ENCODE measurements at places on chromosomes 11 and 22.

DNA sequence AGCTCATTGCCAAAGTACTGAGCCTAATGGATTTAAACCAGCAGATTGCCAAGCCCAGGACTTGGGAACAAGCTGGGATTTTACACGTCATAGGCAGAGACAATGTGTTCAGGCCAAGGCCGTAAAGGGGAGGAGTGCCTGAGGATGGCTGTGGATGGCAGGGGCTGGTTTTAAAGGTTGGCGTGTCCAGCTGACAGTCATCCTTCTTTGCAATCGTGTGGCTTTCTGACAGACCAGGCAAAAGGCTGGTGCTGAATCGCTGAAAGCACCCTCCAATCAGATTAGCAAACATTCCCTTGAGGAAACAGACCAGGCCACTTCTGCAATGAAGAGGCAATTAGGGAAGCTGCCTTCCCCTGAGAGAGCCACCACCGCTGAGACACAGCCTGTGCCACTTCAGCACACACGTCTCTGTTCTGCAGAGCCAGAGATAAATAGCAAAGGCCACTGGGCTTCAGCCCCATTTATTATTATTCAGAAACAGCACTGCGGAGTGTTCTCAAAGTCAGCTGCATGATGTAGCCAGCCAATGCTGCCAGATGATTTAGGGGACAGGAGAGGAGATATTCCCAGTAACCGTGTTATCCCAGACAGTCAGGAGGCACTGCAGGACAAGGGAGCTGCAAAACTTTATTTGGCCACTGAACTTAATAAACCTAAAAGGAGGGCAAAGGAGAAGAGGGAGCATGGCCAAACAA, 54.2 kb upstream of the CSNK2A3 start:
- no peak for DNase-seq

- no peak for DNase-seq
Measured at GRCh38 chr11:64320556-64320955, 2.6 kb downstream of the PRDX5 start.

DNA sequence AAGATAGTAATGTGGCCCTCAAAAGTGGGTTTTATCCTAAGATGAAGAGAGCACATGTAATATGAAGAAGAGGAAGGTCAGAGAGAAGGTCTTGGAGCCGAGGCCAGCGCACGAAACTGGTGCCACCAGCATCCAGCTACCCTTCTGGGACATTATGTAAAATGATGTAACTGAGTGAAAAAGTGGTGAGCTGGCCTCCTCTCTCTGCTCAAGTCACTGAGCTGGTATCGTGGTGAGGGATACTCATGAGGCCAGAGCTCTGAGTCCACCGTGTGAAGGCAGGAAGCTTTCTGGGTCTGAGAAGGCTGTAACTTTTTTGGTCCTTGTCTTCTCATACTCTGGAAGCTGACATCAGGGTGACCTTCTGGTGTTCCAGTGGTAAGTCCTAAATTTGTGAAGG, 25.1 kb downstream of the RNF185 start:
- DNase-seq = peak; percentile 55

DNA sequence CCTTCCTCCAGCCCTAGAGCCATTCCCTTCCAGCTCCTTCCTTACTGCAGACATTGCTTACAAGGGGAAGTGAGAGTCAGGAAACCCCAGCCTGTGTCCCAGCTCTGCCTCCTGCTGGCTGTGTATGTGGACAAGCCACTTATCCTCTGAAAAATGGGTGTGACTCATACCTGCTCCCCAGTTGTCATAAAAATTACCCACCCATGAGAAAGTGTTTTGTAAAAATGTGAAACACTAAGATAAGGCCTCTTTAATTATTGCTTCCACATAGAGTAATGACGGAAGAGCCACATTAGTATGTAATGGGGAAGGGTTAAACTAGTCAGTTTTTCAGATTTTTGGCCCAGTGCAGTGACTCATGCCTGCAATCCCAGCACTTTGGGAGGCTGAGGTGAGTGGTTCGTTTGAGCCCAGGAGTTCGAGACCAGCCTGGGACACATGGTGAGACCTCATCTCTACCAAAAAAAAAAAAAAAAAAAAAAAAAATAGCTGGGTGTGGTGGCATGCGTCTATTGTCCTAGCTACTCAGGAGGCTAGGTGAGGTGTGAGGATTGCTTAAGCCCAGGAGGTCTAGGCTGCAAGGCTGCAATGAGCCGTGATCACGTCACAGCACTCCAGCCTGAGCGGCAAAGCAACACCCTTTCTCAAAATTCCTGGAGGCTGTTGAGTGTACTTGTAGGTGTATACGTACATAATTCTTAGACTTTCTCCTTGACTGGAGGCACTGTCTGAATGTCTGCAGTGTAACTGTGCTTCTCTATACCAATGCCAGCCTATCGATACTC, 84.9 kb downstream of the CTTN start:
- peak; percentile 23 for DNase-seq

- DNase-seq = no peak
Measured at GRCh38 chr11:65124480-65125196, 2.5 kb downstream of the MRPL49 start.

DNA sequence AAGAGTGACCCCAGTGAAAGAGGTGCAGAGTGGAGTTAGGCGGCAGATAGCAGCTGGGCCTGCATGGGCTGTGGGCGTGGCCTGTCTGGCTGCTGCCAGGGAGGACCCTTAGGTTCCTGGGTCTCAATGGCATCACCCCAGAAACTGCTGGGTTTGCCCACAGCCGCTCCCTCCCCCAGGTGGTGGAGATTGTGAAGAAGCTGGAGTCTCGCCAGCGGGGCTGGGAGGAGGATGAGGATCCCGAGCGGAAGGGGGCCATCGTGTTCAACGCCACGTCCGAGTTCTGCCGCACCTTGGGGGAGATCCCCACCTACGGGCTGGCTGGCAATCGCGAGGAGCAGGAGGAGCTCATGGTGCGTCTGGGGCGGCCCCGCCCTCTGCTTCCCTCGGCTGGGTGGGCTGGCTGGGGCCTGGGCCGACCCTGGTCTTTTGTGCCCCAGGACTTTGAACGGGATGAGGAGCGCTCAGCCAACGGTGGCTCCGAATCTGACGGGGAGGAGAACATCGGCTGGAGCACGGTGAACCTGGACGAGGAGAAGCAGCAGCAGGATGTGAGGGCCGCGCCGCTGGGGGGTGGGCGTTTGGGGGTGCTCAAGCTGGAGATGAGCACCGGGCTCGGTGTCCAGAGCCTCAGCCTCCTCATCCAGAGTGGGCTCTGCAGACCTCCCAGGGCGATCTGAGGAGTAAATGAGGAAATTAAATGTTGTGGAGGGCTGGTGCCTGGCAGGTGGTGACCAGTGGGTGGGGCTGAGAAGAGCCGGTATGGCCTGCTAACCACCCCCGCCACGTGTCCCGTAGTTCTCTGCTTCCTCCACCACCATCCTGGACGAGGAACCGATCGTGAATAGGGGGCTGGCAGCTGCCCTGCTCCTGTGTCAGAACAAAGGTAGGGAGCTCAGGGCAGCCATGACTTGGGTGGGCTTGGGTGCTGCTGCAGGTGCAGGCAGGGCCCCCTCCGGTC, 15.0 kb downstream of the SART1 start:
- no peak for DNase-seq

DNA sequence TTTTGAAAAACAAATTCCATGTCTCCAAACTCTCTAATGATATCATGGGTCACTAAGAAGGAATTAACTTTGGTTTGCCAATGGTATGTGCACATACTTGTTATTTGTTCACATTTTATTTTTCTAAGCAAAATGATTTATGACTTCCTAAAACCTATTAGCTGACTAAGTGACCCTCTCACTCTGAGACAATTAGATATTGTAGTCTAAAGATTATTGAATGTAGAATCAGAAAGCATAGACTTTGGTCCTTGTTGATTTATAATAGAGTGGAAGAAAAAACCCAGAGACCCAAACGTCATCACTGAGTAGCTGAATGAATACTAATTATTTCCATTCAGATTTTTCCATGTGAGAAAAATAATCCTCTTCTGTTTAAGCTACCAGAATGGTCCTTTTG, 243.5 kb upstream of the ANO3 start:
- peak; percentile 74 for DNase-seq

DNA sequence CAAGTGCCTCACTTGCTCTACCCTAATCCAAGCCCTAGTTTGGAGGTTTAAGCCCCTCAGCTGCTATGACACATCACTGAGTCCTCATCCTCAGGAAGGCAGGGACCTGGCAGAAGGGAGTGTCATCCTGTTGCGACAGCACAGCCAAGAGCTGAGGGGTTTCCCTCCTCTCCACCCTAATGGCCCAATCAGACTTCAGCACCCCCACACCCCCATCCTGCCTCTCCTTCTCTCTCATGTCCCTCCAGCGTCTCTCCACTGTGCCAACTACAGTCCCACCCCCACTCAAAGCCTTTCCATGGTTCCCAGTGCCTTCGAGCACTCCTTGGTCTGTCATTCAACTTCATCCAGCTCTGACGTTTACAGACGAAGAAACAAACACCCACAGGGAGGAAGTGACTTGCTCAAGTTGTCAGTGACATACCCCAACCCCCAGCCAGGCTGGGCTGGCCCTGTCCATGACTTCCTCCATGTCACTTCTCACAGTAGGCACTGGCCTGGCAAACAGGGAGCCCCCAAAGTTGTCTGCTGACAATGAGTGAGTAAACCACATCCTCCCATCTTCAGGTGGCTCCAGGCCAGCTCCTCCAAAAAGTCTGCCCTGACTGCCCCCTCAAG, 15.6 kb downstream of the ARAP1 start:
- DNase-seq = peak; percentile 86

- DNase-seq = no peak
Measured at GRCh38 chr11:106745941-106746340, 272.3 kb downstream of the GUCY1A2 start.

- peak; percentile 71 for DNase-seq
Measured at GRCh38 chr11:126485021-126485792, 129.7 kb downstream of the ST3GAL4 start.

- no peak for DNase-seq
Measured at GRCh38 chr11:104841973-104842525, 56.2 kb downstream of the CASP12 start.

DNA sequence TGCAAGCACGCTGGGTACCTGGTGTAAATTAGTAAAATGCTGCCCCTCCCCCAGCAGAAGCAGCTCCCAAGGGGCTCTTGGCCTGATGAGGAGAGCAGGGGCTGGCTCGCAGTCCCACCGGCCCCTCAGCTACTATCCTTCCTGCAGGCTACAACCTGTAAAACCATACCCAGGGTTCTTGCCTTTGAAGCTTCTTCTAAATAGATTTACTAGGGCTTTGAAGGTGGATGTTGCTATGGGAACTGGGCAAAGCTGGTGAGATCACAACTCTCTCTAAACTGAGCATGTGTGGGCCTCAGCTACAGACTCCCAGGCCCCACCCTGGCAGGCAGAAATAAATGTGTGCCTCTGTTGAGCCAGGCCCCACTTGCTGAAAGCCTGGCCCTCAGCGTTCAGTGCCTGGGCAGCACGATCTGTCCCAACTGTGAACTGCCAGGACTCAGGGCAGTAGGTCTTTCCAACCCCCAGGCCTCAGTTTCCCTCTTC, 18.5 kb downstream of the CD5 start:
- no peak for DNase-seq

DNA sequence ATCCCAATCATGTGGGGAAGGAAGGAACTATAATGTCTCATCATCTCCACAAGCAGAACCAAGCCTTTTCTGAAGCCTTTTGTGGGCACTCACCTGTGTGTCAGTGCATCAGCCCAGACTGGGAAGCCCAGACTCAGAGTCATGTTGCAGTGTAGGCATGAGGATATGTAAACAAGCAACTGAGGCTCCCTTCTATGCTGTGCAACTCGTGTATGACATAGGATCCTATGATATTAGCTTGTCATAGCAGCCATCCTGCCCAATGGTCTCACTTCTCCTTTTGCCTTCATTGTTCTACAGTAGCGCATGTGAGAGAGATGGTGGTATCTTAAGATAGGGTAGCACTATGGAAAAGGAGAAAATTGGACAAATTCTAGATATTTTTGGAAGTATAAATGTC, 103.4 kb upstream of the OLFML1 start:
- DNase-seq = no peak

GRCh38 chr11:128231845-128232410, 355.4 kb downstream of the ETS1 start:
- DNase-seq = no peak

- DNase-seq = no peak
Measured at GRCh38 chr22:36901411-36902142, 11.9 kb upstream of the CSF2RB start.

GRCh38 chr11:23123753-23124152, 263.5 kb upstream of the CCDC179 start:
- peak; percentile 43 for DNase-seq

GRCh38 chr22:40332319-40332781, 13.9 kb upstream of the ADSL start:
- peak; percentile 68 for DNase-seq

GRCh38 chr11:74338963-74339362, 27.5 kb upstream of the P4HA3 start:
- no peak for DNase-seq

GRCh38 chr11:1479006-1479677, 7.4 kb downstream of the MOB2 start:
- DNase-seq = no peak

GRCh38 chr22:20037419-20037818, 16.5 kb downstream of the TANGO2 start:
- no peak for DNase-seq

DNA sequence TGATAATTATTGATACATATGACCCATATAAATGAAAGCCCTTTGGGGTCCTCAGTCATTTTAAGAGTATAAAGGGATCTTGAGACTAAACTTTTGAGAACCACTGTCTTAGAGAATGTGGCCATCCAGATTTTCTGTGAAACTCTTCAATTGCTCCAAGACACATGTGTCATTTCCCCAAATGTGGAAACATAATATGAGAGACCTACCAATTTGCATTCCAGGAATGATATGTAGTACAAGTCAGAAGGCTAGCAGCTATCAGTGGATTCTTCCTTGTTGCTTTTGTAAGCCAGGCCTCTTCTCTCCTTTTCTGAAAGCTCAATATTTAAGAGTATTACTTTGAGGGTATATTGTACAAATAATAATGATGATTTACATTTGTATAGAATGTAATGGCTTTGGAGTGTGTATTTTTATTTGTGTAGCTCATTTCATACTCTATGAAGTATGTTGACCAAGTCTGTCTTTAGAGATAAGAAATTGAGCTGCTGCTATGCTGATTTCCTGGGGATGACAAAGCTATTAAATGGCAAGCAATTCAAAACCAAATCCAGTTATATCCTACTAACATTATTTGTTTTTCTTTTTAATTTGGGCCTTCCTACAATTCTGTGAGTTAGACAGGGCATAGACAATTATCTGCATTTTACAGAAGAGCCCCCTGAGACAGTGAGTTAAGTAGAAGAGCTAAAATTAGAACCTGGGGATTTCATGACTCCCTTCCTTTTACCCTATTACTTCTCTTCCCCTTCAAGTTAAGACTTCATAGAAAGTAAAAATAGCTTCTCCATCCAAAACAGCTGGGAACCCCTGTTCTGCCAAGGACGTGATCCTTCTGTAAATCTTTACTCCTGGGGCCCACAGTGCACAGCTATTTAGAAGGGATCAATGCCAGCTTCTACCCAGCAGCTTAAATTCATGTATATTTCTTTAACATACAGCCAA, 131.9 kb downstream of the WNT11 start:
- DNase-seq = no peak

- DNase-seq = no peak
Measured at GRCh38 chr11:112440518-112440917, 179.9 kb upstream of the PLET1 start.

- no peak for DNase-seq
Measured at GRCh38 chr11:2961080-2961479, 31.0 kb downstream of the NAP1L4 start.

- no peak for DNase-seq
Measured at GRCh38 chr11:69193629-69194028, 37.9 kb downstream of the SMIM38 start.

- no peak for DNase-seq
Measured at GRCh38 chr11:11669233-11669846, 47.5 kb upstream of the GALNT18 start.

- no peak for DNase-seq
Measured at GRCh38 chr11:93974759-93975158, 46.4 kb upstream of the HEPHL1 start.

GRCh38 chr11:107017433-107018218, 650 bp downstream of the GUCY1A2 start:
- DNase-seq = no peak
